ENCODE measurements at places on chromosomes 13 and 19.
A peak's percentile ranks its signal among the peaks of the same experiment; 100 is the strongest.

- DNase-seq = no peak
Observed at GRCh38 chr19:42235181-42235580, 7.2 kb downstream of the GSK3A start.

DNA sequence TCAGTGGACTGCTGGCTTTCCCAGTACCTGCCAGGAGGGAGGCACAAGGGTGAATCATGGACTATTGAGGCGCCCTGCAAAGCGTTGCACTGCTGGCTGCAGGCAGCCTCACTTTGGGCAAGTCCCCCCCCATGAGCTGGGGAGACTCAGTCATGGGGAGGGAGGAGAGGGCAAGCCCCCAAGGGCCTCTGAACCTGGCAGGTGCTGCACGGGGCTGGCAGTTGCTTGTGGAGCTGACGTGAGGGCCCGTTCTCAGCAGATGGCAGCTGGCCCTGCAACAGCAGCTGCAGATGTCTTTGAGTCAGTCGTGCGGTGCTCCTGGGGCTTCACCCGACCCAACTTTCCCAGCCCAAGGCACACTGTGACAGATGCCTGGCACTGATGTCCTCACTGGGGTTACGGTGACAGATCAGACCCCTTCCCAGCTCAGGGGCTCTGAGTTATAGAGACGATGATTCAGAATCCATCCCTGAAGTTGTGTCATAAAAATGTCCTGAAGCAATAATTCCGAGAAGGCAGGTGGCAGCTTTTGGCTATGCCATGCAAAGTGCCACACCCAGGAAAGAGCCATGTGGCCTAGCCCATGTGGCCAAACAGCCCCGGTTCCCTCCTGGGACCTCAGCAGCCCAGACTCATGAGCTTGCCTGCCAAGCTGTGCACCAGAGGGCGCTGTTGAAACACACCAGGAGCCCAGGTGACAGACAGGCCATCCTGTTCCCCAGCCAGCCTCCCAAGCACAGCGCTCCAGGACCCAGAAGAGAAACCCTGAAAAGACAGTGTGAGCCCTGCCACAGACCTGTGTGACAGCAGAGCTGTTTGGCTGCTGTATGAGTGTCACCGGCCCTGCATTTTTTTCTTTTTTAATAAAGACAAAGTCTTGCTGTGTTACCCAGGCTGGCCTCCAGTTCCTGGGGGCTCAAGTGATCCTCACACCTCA, 53.6 kb upstream of the LDLR start:
- DNase-seq = peak; percentile 54

- DNase-seq = no peak
Observed at GRCh38 chr13:44409595-44409994, 36.0 kb downstream of the SERP2 start.

DNA sequence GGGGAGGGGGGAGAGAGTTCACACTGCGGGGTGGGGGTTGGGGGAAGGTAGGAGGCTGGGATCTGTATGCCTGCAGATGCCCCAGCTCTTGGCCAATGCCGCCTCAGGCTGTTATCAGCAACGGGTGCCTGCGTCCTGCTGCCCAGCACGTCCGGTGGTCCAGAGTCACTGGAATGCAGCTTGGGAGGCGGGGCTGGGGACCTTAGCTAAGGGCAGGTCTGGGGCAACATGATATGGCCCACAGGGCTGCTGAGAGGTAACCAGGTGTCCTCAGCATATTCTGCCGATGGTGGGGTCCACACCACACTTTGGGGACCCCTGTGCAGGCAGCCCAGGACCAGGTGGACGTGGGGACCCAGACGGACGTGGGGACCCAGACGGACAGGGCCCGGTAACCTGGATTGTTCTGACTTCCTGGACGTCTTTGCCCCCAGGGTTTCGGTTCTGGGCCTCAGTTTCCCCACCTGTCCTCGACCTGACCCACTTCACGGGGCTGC, 668 bp upstream of the ARHGAP45 start:
- no peak for DNase-seq

DNA sequence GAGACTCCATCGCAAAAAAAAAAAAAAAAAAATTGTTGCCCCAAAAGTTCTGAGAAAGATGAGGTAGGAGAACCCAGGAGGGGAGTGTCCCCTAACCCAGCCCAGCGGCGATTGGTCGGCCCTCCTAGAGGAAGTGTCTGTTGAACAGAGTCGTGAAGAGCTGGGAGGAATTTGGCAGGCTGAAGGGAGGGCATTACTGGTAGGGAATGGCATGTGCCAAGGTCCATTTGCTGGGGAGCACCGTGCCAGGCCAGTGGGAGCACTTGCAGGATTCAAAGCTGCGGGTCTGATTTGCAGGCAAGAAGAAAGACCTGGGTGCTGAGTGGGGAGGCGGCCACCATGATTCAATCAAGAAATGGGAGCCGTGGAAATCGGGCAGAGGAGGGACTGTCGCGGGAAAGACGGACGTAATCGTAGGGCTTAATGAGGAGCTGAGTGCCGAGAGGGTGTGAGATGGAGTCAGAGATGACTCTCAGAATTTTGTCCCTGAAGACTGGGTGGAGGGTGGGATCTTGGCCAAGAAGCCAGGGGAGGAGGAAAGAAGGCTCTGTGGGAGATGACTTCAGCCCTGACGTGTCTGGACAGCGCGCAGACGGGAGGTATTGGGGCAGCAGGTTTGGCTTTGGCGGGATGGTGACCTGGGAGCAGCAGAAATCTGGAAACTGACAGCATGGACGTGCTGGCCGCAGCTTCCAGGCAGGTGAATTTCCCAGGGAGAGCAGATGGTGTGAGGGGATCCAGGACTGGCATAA, 15.4 kb downstream of the CERS4 start:
- no peak for DNase-seq

GRCh38 chr19:4066176-4066606, 508 bp downstream of the ZBTB7A start:
- peak; percentile 59 for DNase-seq

GRCh38 chr13:74184283-74184682, 50.1 kb upstream of the KLF12 start:
- no peak for DNase-seq

DNA sequence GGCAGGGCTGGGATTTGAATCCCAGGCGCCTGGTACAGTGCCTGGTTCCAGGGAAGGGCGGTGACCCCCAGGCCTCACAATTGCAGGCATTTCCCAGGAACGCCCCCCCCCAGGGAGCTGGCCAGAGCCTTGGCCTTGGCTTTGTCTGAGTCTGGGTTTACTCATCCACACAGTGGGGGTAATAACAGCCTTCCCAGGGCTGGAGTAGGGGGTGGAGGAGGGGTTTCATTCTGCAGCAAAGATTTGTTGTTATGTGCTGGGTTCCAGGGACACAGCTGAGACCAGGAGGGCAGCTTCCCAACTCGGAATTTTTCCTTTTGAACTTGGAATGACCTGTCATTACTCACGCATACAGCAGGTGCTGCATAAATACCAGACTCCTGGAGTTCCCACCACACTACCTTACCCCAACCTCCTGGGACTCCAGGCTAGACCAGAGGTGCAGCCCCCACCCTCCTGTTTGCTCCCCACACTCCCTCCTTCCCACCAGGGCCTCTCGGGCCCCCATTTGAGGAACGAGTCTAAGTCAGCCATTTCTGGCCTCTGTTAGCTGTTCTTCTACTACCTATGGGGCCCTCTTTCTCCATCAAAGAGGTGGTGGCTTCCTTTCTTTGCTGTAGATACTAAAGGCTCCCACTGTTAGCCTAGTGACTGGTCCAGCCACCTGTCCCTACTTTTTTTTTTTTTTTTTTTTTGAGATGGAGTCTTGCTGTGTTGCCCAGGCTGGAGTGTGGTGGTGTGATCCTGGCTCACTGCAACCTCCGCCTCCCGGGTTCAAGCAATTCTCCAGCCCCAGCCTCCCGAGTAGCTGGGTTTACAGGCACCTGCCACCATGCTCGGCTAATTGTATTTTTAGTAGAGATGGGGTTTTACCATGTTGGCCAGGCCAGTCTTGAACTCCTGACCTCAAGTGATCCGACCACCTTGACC, 1.6 kb upstream of the ADAMTS10 start:
- no peak for DNase-seq

GRCh38 chr13:60114499-60115028, 49.2 kb downstream of the DIAPH3 start:
- no peak for DNase-seq

- no peak for DNase-seq
Observed at GRCh38 chr13:113401452-113402415, 37.8 kb upstream of the GRTP1 start.
